ENCODE measurements at places on chromosomes 11 and 22. TPM values are rescaled to one million over a fixed set of nuclear protein-coding genes. Genes with fewer than 3 reads are reported as not detected.
A peak's percentile ranks its signal among the peaks of the same experiment; 100 is the strongest.

Gene MRGPRX3
- not detected for total RNA-seq

DNA sequence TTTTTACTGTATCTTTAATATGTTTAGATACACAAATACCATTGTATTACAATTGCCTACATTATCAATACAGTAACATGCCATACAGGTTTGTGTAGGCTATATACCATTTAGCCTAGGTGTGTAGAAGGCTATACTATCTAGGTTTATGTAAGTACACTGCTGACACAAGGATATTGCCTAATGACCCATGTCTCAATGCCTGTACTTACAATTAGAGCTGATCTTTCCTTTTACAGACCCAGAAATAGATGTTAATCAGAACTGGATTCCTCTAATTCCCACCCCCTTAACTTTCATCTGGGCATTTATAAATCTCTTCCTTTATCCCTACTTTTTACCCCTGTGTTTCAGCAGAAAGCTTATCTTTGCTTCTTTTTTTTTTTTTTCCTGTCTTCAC, 229.5 kb downstream of the METTL15 start:
- DNase-seq, result no peak

DNA sequence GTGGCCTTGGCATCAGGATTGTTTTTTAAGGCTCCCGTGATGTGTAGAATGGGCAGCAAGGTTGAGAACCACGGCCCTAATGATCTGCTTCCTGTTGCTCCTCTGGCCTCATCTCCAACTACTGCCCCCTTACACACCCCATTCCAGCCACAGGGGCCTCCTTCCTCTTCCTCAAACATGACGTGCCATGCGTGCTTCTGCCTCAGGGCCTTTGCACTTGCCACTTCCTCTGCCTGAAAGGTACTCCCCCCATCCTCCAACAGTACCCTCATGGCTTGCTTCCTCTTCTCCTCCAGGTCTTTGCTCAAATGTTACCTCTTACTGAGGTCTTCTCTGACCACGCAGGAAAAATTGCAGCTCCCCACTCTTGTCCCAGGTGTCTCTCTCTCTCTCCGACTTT, 93.9 kb upstream of the CSNK2A3 start:
- no peak for DNase-seq

Gene PLEKHA7
- total RNA-seq, result 43.6 TPM

Gene C22orf15
- total RNA-seq, result not detected

- DNase-seq, result no peak
Measured at GRCh38 chr11:132971351-132971750, 561.0 kb downstream of the OPCML start.

GRCh38 chr11:133845413-133845812, at the start of gene SPATA19:
Gene SPATA19, minus strand, starts transcription at chr11:133845513. Its CDS starts 67 bp downstream, at chr11:133845446.
- DNase-seq, result no peak

DNA sequence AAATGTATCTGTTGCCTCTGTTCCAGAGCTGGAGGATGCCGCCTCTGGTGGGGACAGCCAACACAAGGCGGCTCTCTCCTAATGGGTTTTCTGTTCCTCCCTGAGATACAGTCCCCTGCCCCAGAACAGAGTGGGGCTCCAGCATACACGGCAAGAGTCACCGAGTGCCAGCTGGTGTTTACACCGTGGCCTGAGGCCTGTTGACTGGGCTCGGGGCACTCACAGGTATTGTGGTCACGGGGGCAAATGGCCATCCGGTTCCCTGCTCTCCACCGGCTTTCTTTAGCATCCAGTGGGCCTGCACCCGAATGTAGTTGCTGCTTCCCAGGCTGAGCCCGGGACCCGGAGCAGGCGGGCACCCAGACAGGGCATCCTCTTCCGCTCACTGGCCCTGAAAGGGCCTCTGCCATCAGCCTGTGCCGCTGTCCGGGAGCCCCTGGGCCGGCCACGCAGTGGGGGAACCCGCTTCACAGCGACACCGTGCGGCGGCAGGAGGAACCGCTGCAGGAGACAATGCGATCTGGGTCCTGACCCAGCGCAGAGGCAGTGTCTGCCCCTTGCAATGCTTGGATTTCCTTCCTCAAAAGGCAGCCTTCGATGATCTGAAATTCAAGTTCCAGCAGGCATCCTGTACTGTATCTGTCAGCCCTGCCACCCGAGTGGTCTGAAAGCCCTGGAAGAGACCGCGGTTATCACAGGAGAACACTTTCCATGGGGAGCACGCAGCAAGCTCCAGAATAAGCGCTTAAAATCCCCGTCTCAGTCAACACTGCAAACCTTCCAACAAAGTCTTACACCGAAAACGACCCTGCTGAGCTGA, 859 bp upstream of the KRTAP5-5 start:
- DNase-seq, result peak; percentile 81

DNA sequence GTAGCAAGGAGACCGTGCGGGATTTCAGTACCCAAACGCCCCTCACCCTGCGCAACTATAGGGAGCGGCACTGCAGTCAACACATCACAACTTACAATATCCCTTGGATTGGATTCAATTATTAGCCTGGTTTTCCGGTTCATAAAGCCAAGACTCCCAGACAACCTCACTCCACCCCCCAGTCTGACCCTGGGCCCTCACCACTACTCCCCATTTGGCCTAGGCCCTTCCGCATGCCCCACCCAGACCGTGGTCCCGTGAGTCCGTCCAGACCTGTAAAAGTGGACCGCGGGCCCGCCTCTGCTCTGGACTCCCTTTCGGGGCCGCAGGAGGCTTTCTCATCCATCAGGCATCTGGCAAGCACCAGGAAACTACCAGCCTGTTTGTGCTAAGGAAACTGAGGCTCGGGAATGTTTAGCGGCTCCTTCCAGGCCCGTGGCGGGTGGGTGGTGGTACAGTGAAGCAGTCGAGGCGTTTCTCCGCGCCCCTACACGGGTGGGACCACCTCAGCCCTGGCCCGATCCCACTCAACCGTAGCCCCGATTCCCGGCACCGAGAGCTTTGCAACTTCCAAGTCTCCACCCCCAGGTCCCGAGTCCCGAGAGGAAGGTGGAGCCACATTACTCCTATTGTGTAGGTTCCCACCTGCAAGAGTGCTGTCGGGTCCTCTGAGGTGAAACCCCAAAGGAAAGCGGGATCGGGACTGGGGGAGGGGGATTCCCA, 679 bp upstream of the DPP3 start:
- DNase-seq, result peak; percentile 81

DNA sequence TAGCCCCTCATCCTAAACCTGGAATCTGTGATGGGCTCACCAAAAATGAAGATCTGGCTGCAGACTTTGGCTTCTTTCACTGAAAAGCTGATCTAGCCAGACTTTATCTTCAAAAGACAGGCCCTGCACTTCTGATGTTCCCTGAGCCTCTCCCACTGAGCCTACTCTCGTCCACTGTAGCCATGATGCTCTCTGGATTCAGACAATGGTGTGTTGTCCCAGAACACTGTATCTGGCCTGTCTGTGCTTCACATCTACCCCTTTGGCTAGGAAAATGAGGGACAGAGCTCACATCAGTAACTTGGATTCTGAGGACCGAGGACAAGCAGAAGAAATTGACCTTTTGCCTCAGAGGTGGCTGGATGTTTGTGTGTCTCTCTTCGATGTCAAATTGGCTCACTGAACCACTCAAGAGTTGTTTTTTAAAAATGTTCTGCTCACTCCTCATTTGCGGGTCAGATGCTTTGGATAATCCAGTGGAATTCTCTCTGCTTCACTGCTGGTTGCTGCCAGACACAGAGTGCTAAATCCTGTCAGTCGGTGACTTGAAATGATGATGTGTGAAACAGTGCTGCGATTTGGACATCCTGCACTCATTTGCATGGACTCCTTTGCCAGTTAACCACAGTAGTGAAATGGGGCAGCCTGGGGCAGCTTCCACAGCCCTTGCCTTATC, 67.5 kb downstream of the ARFGAP2 start:
- no peak for DNase-seq
